Osteocyte (in vitro differentiated cells): ENCODE measurements at places on chromosomes 6 and 20.

DNA sequence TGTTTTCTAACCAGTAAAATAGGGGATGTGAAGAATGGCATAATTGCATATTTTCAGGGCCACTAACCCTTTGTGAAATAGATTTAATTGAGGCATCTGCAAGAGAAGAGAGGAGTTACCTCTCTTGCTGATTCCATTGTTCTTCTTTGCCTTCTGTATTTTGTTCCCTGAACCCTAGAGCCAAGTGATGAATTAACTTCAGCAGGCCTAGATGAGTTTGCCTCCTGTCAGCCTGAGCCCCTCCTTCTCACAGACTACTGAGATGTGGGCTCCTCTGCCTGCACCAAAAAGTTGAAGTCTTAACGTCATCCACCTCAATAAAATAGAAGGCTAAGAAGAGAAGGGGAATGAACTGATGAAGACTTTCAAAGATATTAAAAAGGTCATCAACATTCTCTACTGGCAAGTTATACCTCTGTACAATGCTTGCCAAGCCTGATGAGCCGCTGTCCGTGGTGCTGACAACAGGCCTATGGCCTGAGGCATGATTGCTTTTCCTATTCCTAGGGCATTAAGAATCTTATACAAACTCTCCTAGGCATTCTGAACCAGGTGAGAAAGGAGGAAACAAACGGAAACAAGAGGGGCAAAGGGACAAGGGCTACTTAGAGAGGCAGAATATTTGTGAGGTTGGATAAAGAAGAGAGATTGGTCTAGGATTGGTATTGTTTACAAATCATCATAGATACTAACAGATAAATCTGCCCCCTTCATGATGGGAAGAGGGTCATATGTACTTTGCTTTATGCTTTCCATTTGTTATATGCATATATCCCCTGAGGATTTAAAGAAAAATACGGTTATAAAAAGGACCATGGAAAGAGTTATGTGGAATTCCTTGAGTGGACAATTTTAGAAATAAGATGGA is 46.8 kb downstream of the CD24 start:
- H3K27me3 ChIP-seq: peaks cover 39% of the 10 kb centered on the region
- peak; percentile 75 for DNase-seq
- H3K4me1 ChIP-seq: no peaks in the 10 kb centered on the region

DNA sequence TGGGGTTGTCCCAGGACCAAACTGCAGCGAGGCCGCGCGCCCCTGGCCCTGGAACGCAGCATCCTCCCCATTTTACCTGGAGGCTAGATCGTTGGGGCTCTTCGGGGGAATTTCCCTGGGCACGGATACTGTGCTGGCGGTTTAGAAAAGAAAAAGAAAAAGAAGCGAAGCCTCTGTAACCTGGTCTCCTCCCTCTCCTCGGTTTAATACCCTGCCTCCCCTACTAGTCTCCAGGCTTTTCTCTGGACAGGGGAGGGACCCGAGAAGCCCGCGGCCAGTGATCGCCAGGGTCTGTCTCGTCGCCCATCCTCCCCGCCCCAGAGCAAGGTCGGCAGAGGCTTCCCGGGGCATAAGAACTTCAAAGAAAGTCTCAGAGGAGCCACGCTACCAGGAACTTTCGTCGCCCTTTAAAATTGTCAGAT is 6.1 kb upstream of the LAMP5 start:
- H3K27me3 ChIP-seq: peaks cover 64% of the 10 kb centered on the region
- no peaks in the 10 kb centered on the region for H3K36me3 ChIP-seq
- no peak overlapping the region for H3K27ac ChIP-seq

DNA sequence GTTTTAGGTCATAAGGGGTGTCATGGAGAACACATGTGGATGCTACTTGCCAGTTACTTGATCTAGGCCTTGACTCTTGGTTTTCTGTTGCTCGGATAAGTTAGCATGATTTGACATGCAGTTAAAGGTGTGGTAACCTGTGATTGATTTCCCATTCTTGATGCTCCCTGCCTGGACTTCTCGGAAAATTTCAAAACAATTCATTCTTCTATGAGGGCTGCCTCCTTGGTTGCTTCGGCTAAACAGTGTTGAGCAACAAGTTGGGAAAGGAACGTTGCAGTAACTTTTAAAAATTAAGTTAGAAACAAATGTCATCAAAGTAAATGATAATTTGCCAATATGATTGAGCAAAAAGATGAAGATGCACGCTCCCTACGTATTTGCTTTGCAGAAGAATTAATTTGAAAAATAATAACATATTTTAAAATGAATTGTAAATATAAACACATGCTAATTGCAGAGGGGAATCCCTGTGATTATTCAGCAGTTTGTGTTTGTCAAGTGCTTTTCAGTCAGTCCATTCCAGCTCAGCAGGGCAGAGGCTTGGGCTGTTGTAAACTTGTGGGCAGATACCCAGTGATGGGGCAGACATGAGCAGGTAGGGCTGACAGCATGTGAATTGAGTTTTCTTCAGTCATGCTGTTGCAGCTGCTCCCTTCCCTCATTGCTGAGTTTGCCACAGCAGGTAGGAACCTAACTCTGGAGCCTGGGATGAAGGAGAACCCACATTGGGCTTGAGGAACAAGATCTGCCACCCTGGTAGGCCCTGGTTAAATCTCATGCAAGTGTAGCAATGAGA is 110.2 kb downstream of the ESR1 start:
- DNase-seq: no peak
- H3K27me3 ChIP-seq: peaks cover 4% of the 10 kb centered on the region
- no peaks in the 10 kb centered on the region for H3K4me1 ChIP-seq
- no peak overlapping the region for H3K4me3 ChIP-seq
- H3K27ac ChIP-seq: no peak overlapping the region

DNA sequence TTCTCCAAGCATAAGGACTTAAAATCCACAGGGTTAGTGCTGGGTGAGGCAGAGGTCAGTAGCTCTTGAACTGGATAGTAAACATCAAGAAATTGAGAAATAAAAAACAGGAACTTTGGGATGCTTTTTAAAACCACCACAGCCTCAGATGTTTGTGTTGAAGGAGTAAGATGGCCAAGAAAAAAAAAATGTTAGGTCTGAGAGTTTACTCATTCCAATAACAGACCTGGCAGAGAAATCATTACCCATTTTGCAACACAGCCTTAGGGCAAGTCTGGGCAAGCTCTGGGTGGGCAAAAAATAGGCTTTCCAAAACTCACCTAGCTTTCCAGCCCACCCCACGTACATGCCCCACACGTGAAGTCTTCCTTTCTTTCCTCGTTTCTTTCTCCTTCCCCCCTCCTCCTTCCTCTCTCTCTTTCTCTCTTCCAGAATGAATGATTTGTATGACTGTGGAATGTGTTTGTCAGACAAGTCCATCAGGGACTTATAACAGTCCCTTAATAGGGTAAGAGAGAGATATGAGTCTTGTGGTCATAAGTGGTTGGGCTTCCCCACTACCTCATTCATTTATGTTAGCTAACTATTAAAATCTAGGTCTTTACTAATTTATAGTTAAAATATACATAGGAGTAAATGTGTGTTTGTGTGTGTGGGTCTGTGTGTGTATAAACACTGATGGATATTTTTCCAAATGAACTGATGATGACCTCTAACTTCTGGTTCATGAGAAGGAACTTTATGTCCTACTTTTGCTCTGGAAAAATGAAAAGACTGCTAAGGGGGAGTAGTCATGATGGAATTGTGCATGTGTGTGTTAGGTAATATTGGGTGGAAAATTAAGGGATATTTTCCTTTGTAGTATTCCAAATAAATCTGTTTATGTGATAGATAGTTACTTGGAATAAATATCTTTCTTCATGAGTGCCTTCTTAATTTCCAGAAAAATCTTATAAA is 18.0 kb upstream of the DSE start:
- no peaks in the 10 kb centered on the region for H3K36me3 ChIP-seq
- peak overlapping the region; percentile 80 for H3K27ac ChIP-seq
- no peaks in the 10 kb centered on the region for H3K27me3 ChIP-seq
- no peak overlapping the region for H3K4me3 ChIP-seq
- peaks cover 18% of the 10 kb centered on the region for H3K4me1 ChIP-seq

GRCh38 chr6:87277123-87277522 is 45.3 kb upstream of the SMIM8 start:
- no peak for DNase-seq
- H3K4me1 ChIP-seq: no peaks in the 10 kb centered on the region
- no peak overlapping the region for H3K4me3 ChIP-seq
- no peaks in the 10 kb centered on the region for H3K36me3 ChIP-seq
- H3K27ac ChIP-seq: no peak overlapping the region

DNA sequence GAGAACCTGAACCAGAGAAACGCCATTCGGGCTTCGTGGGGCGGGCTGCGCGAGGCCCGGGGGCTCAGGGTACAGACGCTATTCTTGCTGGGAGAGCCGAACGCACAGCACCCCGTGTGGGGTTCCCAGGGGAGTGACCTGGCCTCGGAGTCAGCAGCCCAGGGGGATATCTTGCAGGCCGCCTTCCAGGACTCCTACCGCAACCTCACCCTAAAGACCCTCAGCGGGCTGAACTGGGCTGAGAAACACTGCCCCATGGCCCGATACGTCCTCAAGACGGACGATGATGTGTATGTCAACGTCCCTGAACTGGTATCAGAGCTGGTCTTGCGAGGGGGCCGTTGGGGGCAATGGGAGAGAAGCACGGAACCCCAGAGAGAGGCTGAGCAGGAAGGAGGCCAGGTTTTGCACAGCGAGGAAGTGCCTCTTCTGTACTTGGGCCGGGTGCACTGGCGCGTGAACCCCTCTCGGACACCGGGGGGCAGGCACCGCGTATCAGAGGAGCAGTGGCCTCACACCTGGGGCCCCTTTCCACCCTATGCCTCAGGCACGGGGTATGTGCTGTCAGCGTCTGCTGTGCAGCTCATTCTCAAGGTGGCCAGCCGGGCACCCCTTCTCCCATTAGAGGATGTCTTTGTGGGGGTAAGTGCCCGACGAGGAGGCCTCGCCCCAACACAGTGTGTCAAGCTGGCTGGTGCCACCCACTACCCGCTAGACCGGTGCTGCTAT is 904 bp downstream of the B3GALT4 start:
- peak overlapping the region; percentile 94 for H3K27ac ChIP-seq
- DNase-seq: no peak
- peaks cover 48% of the 10 kb centered on the region for H3K4me1 ChIP-seq
- peak overlapping the region; percentile 84 for H3K4me3 ChIP-seq

- H3K36me3 ChIP-seq: no peaks in the 10 kb centered on the region
- peaks cover 45% of the 10 kb centered on the region for H3K4me1 ChIP-seq
- DNase-seq: no peak
- H3K27me3 ChIP-seq: no peaks in the 10 kb centered on the region
These were observed 96.3 kb downstream of the TRERF1 start for GRCh38 chr6:42355416-42355815.

- DNase-seq: no peak
- H3K4me3 ChIP-seq: no peak overlapping the region
- peaks cover 3% of the 10 kb centered on the region for H3K36me3 ChIP-seq
- H3K4me1 ChIP-seq: peaks cover 20% of the 10 kb centered on the region
- H3K27me3 ChIP-seq: no peaks in the 10 kb centered on the region
These were observed 242.3 kb upstream of the SUPT3H start for GRCh38 chr6:45619994-45620471.

DNA sequence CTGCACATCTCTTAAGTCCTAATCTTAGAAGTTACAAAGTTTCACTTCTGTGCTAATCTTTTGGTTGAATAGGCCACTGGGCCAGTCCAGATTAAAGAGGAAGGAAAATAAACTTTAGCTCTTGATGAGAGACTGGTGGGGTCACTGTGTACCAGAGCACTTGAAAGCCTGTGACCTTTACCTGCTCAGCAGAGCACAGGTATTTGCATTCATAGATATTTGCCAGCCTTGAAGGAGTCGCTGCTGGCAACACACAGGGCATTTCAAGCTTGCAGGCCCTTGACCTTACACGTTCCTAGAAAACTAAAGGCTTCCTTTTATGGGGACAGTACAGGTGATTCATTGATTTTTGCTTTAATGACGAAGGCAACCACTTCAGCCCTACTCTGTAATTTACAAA is 108.4 kb upstream of the SLC22A23 start:
- H3K4me1 ChIP-seq: peaks cover 24% of the 10 kb centered on the region
- no peaks in the 10 kb centered on the region for H3K36me3 ChIP-seq
- no peak overlapping the region for H3K4me3 ChIP-seq

GRCh38 chr20:1345030-1345755 is 16.3 kb upstream of the SDCBP2 start:
- peaks cover 5% of the 10 kb centered on the region for H3K4me1 ChIP-seq
- no peak overlapping the region for H3K27ac ChIP-seq
- no peak overlapping the region for H3K4me3 ChIP-seq

GRCh38 chr6:27407153-27407814 is 18.7 kb downstream of the ZNF391 start:
- H3K27me3 ChIP-seq: no peaks in the 10 kb centered on the region
- no peaks in the 10 kb centered on the region for H3K4me1 ChIP-seq
- H3K4me3 ChIP-seq: no peak overlapping the region
- DNase-seq: no peak
- no peak overlapping the region for H3K27ac ChIP-seq

- H3K4me1 ChIP-seq: peaks cover 29% of the 10 kb centered on the region
- H3K27me3 ChIP-seq: no peaks in the 10 kb centered on the region
- no peak for DNase-seq
- H3K27ac ChIP-seq: no peak overlapping the region
- H3K4me3 ChIP-seq: no peak overlapping the region
- peaks cover 2% of the 10 kb centered on the region for H3K36me3 ChIP-seq
These were observed 2.5 kb upstream of the TMEM14C start for GRCh38 chr6:10720265-10720959.

DNA sequence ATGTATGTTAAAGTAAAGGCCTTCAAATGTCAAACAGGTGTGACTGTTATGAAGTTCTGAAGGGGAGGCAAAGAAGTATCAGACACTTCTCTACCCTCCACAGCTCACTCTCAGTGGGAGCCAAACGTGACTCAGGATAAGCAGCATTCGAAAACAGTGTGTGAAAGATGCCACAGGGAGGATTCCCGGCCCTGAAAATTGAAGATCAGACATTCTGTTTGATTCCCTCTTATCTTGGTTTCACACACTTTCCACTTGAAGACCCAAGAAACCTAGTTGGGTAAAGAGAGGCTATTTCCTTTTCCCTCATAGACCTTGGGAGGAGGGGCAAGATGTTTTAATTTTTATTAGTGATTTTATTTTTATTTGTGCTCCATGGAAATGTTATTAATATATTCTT is 164.2 kb upstream of the SUPT3H start:
- H3K36me3 ChIP-seq: peaks cover 11% of the 10 kb centered on the region
- H3K4me1 ChIP-seq: peaks cover 28% of the 10 kb centered on the region
- H3K27me3 ChIP-seq: no peaks in the 10 kb centered on the region
- no peak overlapping the region for H3K27ac ChIP-seq

DNA sequence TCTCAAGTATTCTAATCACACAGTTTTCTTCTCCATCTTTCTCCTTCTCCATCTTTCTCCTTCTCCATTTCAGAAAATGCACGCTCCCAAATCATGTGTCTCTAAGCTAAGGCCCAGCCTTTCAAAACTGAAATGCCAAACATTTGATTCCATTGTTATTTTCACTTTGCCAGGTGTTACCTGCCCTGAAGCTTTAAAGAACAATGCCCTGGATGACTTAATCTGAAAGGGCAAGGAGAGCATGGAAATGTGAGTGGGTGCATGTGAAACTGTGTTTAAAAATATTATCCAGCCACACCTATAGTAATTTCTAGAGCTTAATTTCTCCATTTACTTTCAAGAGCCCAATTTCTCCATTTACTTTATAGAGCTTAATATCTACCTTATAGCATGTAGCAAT is 42.4 kb upstream of the GCLC start:
- H3K27me3 ChIP-seq: peaks cover 10% of the 10 kb centered on the region
- peaks cover 9% of the 10 kb centered on the region for H3K4me1 ChIP-seq
- no peak overlapping the region for H3K27ac ChIP-seq
- no peak overlapping the region for H3K4me3 ChIP-seq
- no peaks in the 10 kb centered on the region for H3K36me3 ChIP-seq
- DNase-seq: no peak

- no peak overlapping the region for H3K4me3 ChIP-seq
- no peak for DNase-seq
- peaks cover 14% of the 10 kb centered on the region for H3K4me1 ChIP-seq
- H3K27me3 ChIP-seq: no peaks in the 10 kb centered on the region
- H3K36me3 ChIP-seq: no peaks in the 10 kb centered on the region
These were observed 362.4 kb upstream of the RUNX2 start for GRCh38 chr6:44965708-44966107.
